Activated naive CD8-positive, alpha-beta T cell treated with anti-CD3 and anti-CD28 coated beads, Interleukin-2, amount 10 ng/mL, durations not matched to agents 7 days and 5 days (primary cell): ENCODE measurements at places on chromosomes 13 and 19. TPM values are rescaled to one million over a fixed set of nuclear protein-coding genes. Genes with fewer than 3 reads are reported as not detected.

Gene JOSD2
- total RNA-seq: 31.5 TPM

DNA sequence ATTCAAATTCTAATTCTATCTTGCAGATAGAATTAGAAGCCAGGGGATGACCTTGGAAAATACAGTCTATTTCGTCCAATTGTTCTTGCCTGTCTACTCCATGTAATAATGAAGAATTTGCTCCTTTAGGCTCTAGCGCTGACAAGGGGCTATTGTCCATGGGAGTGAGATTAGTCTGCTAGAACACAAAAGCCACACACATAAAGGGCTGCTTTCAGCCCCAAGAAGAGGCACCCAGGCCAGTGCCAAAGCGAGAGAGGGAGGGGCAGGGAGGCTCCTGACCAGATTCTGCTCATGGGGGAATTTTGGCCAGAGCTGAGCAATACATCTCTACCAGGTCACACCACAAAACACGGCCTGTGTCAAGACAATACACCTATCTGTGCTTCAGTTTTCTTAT lies 1306.9 kb downstream of the UQCRFS1 start:
- DNase-seq: no peak

GRCh38 chr19:47273313-47274070 lies 1.2 kb upstream of the INAFM1 start:
- DNase-seq: peak; percentile 92

- no peak for DNase-seq
Measured at GRCh38 chr19:20079476-20079875, 1.7 kb downstream of the ZNF90 start.

DNA sequence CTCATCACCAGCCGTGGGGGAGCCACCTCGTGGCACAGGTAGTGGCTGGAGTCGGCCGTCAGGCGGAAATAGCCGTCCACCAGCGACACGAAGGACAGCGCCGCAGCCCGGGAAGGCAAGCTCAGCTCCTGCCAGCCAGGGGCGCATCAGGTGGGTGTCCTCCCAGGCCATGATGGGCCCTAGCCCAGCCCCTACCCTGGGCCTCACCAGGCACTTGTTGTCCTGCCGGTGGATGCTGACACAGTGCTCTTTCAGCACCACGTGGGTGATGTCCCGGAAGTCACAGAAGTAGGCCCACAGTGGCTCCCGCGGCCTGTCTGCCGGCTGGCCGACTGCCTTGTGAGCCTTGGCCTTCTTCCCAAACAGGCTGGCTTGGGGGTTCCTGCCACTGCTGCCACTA lies 15.7 kb downstream of the TYK2 start:
- no peak for DNase-seq

DNA sequence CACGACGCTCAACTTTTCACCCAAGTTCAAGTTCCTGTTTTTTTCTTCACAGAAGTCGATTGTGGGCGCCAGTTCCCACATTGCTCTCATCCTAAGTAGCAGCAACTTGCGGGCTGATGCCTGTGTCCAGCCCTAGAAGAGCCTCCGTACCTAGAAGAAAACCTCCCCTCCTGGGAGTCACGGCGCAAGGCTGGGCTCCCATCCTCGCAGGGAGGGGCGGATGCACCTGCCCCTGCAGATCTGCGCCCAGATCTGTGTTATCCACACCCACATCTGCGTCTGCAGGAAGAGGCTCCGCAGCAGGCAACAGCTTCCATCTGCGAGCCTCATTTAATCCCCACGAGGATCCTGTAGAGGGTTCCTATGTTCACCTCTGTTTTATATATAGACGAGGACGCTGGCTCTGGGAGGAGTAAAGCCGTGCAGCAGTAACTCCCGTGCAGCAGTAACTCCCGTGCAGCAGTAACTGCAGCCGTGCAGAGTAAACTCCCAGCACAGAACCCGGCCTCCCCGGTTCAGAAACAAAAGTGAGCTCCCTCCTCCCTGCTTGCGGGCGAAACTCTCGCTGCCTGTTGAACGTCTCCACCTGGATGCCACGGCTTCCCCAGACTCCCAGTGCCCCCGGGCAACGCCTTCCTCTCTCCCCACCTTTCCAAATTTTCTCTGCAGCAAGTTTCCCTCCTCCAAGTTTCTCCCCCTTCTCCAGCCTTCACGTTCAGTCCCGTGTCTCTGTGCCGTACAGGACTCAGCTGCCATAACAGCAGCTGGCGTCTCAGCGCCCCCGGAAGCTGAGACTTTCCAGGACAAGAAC lies 23.5 kb upstream of the LAIR1 start:
- DNase-seq: peak; percentile 64

Gene LPAR6
- total RNA-seq: 55.4 TPM

Gene SERPINE3
- not detected for total RNA-seq

Gene WASF3
- not detected for total RNA-seq

Gene THSD8
- 10.8 TPM for total RNA-seq

GRCh38 chr13:19587635-19588300 lies 26.4 kb upstream of the TPTE2 start:
- no peak for DNase-seq

Gene GNG7
- 1.2 TPM for total RNA-seq

Gene SLC6A16
- total RNA-seq: 3.7 TPM

DNA sequence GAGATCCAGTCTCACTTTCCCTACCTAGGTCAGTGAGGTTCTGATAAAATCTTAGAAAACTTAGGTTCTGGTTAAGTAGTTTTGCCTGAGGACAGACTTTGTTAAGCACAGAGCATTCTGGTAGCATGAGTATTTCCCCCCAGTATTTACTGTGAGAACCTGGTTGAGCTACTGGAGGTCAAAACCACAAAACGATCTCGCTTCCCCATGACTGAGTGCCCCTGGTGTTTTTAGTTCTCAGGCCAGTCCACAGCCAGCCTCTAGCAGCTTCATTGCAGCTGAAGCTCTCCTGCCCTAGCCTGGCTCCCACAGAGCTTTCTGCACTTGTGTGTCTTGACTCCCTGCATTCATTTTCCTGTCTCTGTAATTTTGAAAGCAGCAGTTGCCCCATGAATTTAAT lies 1138.2 kb downstream of the UQCRFS1 start:
- no peak for DNase-seq

- no peak for DNase-seq
Measured at GRCh38 chr13:97114651-97115050, 107.5 kb upstream of the MBNL2 start.

DNA sequence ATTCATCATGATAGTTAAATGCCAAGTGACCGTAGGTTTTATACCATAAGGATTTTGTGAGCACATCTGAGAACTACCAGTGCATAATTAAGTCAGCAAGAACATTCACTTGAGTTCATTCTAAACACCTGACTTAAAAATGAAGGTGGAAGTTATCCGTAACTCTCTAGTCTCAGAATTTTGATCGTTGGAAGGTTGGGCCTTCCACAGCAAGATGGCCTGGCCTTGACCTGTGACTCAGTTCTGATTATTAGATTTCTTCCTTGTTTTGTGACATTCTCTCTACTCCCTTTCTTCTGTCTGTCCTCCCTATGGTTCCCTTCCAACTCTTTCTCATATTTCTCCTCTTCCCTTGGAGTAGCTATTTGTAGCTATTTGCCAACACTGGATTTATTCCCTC lies 20.0 kb upstream of the WDFY2 start:
- no peak for DNase-seq

GRCh38 chr19:8589177-8589714 lies 12.0 kb upstream of the MYO1F start:
- no peak for DNase-seq

DNA sequence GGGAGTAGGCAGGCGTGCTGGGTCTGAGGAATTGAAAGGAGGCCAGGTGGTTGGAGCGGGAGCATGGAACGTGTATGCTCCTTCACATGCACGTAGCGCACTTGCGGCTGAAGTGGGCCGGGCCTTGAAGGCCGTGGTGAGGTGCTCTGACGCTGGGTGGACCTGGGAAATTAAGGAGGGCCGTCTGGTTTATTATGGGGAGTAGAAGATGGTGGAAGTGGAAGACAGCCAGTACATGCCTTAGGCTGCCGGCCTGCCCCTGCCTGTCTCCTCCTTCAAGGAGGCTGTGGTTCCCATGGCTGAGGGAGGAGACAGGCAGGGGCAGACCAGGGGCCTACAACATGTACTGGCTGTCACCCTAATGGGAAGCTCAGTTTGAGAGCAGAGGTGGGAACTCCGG lies 23.9 kb downstream of the GATAD2A start:
- no peak for DNase-seq

DNA sequence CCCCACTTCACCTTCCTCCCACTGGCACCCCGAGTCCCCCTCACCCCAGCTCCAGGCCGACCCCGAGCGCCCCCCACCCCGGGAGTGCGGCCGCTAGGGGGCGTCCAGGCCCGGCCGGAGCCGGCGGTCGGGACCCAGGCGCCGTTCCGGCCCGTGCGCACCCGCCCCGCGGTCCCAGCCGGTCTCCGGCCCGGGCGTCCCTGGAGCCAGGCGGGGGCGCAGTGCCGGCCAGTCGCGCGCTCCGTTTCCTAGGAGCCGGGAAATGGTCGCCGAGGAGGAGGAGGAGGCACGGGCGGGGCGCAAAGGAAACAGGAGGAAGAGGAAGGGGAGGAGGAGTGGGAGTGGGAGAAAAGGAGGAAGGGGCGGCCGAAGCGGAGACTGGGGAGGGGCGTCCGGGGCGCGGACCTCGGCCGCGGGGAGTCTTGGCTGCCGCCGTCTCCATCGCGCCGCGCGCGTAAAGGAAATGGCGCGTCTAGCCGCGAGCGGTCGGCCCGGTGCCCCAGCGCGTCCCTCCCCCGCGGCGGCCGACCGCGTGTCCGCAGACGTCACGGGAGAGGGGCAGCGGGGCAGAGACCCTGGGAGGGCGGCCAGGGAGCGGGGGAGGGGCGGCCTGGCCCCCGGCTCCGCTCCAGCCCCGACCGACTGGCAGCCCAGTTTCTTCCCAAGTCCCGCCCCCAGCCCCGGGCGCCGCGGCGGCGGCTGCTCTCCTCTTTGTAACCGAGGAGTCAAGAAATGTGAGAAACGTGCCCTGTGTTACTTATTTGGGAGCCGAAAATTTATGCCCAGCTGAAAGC lies 1.1 kb upstream of the KCTD15 start:
- DNase-seq: peak; percentile 70

Gene ZNF543
- total RNA-seq: 12.5 TPM

DNA sequence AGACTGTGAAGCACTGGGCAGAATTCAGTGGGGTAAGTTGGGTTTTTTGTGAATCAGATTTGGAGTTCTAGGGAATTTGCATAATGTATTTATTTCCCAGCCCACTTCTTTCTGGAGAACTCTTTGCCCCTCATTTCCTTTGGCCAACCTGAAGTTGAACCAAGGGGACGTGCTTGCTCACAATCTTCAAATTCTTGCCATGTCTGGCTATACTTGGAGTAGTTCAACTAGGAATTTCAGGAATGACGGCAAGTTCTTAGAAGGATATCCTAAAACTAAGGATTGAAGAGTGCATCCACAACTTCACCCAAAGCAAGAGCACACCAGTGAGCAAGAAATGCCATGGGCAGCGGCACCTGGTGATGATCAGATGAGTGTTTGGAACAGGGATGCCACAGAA lies 88.5 kb downstream of the TEX26 start:
- DNase-seq: no peak

- DNase-seq: no peak
Measured at GRCh38 chr19:7236153-7236552, 58.1 kb downstream of the INSR start.

DNA sequence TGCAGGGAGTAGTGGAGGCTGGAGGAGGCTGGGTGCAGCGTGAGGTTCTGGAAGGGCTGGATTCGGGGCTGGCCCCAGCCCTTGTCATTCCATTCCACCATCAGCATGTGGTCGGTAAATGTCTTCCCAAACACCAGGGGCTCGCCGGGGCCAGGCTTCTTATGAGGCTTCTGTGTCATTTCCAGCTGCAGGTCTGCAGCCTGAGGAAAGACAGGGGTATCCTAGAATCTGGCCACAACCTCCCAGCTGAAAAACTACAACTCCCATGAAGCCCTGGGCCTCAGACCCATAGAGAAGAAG lies 4.4 kb downstream of the BCAT2 start:
- no peak for DNase-seq

DNA sequence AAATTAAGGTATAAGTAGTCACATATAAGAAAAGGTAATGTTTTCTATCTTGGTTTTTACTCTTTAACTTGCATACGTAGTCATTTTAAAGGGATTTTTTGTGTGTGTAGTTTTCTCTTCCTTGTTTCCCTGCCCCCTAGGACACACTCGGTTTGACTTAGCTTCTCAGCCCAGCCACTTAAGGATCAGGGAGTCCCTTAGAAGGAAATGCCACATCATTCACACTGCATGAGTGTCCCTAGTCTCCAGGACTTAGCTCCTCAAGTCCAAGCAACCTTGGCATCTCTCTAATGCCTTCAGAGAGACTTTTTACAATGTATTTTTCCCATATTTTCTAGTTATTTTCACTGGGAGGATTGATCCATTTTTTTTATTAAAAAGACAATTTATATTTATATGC lies 1407.7 kb downstream of the EFNB2 start:
- DNase-seq: no peak

- DNase-seq: no peak
Measured at GRCh38 chr13:114311908-114312307, 2.4 kb upstream of the CHAMP1 start.

GRCh38 chr13:110485604-110486003 lies 75.9 kb downstream of the RAB20 start:
- no peak for DNase-seq

- no peak for DNase-seq
Measured at GRCh38 chr13:45195421-45195820, 5.4 kb downstream of the KCTD4 start.

Gene PPP1R12C
- total RNA-seq: 157 TPM

Gene RELB
- total RNA-seq: 20.8 TPM

Gene ZNF841
- 38.4 TPM for total RNA-seq

Gene SULT2A1
- not detected for total RNA-seq

- no peak for DNase-seq
Measured at GRCh38 chr19:58399903-58400302, 4.4 kb downstream of the RNF225 start.
